ENCODE measurements at places on chromosomes 12 and 14.

DNA sequence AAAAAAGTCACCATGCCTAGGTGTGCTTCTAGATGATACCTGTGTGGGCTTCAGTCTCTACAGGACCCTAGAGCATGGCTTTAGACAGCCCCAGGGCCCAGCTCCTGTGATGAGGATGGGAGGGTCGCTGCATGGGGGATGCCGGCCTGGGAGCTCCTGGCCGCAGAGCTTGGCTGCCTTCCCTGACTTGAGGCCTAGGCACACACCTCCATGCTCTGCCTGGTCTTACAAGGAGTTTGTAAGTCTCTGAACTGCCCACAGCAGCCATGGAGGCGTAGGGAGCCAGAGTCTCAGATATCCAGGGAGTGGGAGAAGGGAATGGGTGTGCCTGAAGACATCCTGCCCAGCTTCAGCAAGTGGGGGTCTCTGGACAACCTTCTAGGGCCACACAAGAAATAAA lies 149.5 kb upstream of the MYL2 start:
- no peak for DNase-seq

DNA sequence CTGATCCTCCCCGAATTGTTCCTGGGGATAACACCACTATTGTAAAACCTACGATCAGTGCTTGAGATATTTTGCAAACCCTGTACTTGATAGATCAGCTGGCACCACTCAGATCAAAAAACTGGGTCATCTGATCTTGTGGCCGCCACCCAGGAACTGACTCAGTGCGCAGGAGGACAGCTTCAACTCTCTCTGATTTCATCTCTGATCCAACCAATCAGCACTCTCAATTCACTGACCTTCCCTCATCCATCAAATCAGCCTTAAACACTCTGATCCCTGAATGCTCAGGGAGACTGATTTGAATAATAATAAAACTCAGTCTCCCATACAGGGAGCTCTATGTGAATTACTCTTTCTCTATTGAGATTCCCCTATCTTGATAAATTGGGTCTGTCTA lies 4.2 kb upstream of the XPOT start:
- peak; percentile 46 for DNase-seq

GRCh38 chr12:79692860-79693577 lies 2.3 kb upstream of the PAWR start:
- DNase-seq = no peak

- no peak for DNase-seq
These were observed 16.2 kb upstream of the MED6 start for GRCh38 chr14:70616646-70617045.

- DNase-seq = no peak
These were observed 32.4 kb downstream of the LMO3 start for GRCh38 chr12:16573398-16574077.

- DNase-seq = no peak
These were observed 415.7 kb upstream of the ATP2B1 start for GRCh38 chr12:90124289-90124688.

- DNase-seq = no peak
These were observed 5.0 kb upstream of the FBRSL1 start for GRCh38 chr12:132484891-132485441.

DNA sequence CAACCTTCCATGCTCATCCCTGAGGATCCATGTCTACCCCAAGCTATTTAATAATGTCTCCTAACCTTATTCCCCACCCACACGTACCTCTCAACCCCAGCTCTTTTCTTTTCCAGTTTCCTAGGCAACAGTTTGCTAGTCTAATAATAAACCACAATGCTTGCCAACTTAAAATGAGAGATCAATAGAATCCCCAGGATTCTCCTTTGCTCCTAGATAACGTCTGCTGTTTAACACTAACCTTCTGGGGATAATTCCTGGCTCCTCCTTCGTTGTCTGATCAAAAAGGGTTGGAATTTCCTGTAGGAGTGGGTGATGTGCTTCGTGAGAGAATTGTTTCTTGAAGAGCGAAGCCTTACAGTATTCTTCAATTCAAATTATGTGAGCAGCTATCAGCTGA lies 42.2 kb upstream of the DBX2 start:
- no peak for DNase-seq

Measured in H54 (cell line).